ENCODE measurements at places on chromosomes 4 and X.

GRCh38 chr4:55866290-55866907, 13.0 kb downstream of the EXOC1 start:
- DNase-seq: peak; percentile 51

DNA sequence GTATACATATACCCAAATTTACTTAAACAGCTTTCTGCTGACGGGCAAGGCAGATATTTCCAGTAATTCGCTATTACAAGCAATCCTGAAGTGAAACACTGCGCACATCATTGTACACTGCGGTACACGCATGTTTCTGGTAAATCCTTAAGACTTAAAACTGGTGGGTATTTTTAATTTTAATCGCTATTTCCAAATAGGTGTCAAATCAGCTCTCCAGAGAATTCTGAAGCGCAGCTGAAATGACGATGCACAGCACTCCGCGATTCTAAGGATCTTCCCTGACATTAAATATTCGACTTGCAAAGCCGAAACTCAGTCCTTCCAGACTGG, 361 bp downstream of the TMEM128 start:
- no peak for DNase-seq

DNA sequence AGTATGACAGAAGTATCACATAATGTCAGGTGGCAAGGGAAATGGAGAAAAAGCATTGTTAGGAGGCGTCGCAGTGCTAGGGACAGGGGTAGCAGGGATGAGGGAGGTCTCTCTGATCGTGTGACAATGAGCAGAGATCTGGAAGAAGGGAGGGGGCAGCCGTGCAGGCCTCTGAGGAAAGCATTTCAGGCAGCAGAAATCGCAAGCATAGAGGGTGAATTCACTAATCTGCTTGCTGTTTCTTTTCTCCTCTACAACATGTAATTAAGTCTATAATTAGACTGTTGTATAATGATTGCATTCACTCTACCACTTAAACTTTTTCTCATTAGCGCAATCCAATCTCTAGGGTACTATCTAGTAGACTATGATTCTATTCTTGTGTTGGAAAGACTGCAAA, 9.1 kb downstream of the CYP4V2 start:
- DNase-seq: no peak

GRCh38 chrX:150460781-150461180, 97.7 kb downstream of the MAMLD1 start:
- no peak for DNase-seq

GRCh38 chrX:6685489-6685888, 150.6 kb upstream of the VCX3A start:
- DNase-seq: no peak

GRCh38 chr4:30968926-30969325, 248.8 kb downstream of the PCDH7 start:
- no peak for DNase-seq

- DNase-seq: no peak
Measured at GRCh38 chr4:42673082-42673425, 16.1 kb upstream of the ATP8A1 start.

- no peak for DNase-seq
Measured at GRCh38 chrX:153829799-153830639, at the start of gene PDZD4. Gene PDZD4, minus strand, starts transcription at chrX:153830544. Its CDS starts 246 bp downstream, at chrX:153830298.

GRCh38 chr4:120018786-120019185, 47.9 kb downstream of the MAD2L1 start:
- no peak for DNase-seq

- DNase-seq: no peak
Measured at GRCh38 chr4:38309471-38309870, 349.3 kb downstream of the PTTG2 start.

DNA sequence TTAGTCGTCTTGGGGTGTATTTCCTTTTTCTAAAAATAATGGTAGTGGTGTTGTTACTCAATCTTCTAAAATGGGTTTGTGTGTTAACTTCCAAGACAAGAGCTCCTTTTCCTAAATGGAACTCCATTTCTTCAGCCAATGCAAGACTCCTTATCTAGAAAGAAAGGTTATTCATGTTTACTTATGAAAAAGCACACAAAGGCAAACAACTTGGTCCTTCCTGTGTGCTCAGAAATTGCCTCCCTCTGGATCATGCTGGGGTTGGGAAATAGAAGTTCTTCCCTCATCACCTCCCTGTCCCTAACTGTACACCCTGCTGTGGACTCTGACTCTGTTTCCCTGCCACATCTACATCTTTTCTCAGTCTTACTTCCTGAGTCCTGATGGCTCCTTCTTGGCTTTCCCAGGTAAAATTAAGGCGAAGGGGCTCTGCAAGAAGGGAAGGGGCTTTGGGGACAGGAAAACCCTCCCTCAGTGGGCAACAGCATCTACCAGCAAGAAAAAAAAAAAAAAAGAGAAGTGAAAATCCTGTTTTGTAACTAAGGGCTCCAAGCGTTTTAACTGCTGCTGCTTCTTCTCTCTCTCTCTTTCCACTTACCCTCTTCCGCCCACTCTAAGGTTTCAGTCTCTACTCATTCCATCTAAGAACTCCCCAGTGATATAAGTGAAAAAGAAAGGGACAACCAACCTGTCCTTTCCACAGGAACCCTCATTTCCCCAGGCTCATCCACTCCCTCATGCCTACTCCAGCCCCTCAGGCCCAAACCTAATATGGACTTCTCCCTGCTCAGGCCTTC, 19.8 kb upstream of the TASL start:
- DNase-seq: no peak

Measured in Caki2 (cell line).